Jurkat, Clone E6-1 (cell line): ENCODE measurements at places on chromosomes 1 and 21.

- DNase-seq = no peak
Measured at GRCh38 chr1:38210895-38211177, 164.2 kb upstream of the POU3F1 start.

DNA sequence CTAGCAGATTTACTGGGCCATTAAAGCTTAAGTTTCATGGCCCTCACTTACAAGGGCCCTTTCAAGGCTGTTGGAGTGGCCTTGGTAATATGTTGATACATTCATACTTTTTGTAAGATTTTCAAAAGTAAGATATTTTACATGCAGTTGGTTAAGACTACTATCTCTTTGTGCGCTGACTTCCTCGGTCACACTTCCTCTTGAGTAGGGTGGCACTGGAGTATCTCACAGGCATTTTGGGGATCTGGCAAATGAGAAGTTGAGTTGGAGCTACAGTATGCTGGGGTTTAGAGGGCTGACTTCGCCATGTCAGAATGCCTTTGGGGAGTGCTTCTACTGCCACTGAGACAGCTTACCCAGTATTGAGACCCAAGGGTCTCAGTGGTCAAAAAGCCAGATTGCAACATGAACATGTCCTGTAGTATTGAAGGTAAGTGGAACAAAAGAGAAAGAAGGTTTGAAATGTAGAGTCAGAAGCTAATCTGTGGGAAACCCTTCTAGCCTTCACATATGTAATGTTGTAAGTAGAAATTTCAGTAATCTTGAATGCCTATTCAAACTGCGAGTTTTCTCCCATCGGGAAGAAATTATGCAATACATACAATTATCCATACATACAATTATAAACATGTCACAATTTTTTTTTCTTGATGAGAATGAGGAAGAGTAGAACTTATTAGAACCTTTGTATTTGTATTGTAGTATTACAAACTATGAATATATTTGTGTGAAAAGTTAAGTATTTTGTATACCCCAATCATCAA is 32.3 kb upstream of the RALGPS2 start:
- no peak for DNase-seq

- no peak for DNase-seq
Measured at GRCh38 chr1:87182611-87183010, 146.1 kb upstream of the LMO4 start.

DNA sequence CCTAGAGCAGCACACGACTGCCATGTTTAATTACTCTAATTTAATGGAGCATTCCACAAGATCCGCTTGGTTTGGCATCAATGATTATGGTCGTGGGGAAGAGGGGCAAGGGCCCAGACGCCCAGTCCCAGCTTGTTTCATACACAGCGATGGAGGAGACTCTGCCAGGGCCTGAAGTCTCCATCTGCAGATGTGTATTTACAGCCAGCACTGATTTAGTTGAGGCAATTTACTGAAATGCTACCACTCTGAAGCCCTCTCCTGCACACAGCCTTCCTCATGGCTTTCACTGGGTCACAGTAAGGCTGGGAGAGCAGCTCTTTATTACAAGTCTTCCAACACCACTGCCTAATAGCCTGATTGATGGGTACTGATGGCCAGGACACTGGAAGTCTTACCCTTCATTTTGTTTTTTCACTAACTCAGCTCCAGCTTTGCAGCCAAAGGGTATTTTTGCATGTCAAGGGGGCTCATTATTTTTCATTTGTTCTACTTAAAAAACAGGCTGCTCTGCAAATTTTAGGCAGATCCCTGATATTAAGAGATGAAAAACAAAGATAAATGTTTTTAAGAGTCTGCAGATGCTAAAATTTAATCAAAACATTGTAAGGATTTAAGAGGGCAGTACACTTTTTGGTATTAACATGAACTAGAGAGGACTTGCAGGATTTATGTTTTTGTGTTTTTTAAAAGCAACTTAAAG is 236.3 kb downstream of the SIPA1L2 start:
- no peak for DNase-seq

DNA sequence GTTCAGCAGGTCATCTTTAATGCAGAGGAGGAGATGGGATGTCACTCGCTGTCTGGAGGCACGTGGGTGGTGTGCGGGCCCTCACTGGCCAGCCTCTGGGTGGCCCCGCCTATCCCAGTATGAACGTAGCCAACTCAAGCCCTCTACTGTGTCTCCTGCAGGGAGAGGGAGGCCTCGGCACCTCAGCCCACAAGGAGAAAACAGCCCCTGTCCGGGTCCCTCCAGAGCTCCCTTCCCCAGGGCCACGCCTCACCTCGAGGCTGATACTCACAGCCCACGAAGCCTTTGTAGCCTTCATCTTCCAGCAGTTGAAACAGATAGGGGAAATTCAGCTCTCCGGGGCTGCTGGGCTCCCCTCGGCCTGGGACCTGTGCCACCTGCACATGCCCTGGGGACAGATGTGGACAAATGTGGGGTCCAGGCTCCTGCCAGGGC is 2.6 kb downstream of the HYI start:
- DNase-seq = no peak

GRCh38 chr21:44427241-44428120 is 27.8 kb upstream of the LRRC3 start:
- DNase-seq = no peak

GRCh38 chr1:45009956-45010854 is 919 bp downstream of the HECTD3 start:
- no peak for DNase-seq

DNA sequence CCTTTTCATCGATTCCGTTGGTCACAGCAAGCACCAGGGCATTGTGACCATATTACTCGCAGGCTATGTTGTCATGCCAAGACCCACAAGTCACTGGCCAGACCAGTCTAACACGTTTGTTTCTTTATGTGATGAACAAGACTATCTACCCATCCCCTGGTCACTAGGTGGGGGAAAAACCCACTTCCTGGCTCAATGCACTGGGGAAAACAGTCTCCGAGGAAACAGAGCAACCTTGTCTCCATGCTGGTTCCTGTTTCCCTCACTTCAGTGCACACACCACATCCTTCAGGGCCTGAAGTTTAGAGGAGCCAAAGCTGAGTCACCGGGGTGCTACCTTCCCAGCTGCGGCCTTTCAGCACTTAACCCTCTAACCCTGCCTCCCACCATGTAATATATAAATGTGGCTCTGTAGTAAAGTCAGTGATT is 20.9 kb downstream of the ERICH3 start:
- peak; percentile 51 for DNase-seq

GRCh38 chr1:228754646-228755268 is 19.5 kb downstream of the RHOU start:
- no peak for DNase-seq

GRCh38 chr1:8317647-8318381 is at the start of gene SLC45A1:
Gene SLC45A1, plus strand, starts transcription at chr1:8318114. Its CDS starts 6,216 bp downstream, at chr1:8324330.
- peak; percentile 9 for DNase-seq

GRCh38 chr1:187045371-187045770 is 216.6 kb downstream of the PLA2G4A start:
- DNase-seq = no peak

DNA sequence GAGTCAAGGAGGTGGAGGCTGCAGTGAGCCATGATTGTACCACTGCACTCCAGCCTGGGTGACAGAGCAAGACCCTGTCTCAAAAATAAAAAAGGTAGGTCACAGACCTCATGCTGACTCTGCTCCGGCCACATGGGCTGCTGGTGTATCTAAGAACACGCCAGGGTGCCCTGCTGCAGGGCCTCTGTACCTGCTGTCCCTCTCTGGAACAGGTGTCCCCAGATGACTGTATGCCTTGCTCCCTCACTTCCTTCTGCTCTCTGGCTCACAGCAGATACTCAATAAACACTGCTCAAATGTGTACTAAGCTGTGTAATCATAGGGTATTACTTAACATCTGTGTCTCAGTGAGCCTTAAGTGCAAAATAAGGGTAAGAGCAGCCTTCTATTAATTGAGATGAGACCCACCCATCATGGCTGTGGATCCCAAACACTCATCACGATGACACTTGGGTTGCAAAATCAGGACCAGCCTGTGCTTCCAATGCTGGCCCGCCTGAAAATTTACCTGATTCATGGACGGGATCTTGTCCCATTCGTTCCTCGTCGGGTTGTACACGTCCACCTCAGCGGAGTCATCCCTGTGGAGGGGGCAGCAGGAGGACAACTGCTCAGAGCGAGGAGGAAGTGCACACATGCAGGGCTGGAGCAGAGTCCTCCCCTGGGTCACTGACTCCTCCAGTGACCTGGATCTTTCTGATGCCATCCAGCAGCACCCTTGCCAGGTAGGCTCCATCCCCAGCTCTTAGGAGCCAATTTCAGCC is 7.5 kb downstream of the KLHL21 start:
- DNase-seq = no peak

DNA sequence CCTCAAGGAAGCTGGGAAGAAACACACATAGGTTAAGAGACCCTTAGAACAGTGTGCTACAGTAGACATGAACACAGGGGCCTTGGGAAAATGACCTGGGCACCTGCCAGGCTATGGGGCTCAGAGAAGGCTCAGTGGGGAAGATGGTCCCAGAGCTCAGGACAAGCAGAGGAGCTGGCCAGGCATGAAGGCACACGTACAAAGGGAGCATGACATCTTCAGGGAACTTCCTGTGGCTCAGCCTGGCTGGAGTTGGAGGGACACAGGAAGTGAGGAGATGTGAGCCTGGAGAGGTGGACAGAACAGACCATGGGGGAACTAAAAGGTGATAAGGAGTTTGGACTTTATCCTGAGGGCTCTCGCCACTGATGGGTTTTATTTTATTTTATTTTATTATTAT is 3.8 kb upstream of the SLC50A1 start:
- DNase-seq = no peak

DNA sequence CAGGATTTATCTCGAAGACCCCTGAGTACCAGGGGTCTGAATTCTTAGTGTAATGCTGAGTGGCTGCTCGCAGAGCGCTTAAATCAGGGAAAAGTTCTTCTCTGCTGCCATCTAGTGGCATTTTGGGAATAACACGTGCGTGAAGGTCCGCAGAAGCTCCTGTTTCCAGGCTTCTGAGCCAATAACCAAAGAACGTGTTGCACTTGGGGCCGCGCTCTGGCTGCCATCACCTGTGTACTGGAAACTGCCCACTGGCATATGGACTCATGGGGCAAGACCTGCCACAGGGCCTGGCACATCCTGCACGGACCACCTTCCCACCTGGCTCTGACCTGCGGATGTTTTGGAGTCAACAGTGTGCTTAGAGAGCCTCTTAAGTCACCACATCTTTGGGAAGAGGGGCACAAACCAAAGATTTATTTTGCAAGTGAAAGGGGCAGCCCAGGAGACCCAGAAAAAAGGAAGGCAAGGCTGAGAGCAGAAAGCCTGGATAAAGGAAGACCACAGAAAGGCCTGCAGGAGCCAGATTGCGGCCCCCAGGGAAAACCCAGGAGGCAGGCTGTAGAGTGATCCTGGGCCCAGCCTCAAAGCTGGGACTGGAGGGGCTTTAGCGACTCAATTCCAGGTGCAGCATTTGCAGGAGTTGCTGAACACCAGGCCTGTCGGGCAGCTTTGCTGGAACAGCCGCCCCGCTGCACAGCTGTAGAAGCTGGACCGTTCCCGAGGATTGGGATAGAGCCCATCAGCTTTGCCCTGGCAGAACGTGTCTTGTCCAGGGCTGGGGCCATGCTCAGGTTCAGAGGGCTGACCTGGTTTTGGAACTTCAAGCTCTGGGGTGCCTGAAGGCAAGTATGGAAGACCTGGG is 13.0 kb downstream of the CHIT1 start:
- peak; percentile 81 for DNase-seq

DNA sequence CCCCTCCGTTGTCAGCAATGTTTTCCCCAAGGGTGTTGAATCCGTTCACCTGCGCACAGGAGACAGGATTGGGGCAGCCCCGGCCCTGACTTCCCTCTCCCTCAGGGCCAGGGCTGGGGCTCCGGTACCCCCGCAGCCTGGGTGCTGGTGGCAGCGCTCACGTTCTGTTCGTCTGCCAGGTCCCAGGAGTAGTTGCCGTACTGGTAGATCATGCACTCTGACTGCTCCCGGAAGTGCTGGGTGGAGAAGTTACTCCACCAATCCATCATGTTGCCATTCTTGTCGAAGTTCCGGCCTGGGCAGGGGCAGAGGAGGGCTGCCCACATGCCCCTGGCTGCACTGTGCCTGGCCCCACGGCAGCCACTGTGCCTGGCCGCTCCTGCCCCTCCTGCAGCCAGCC is 6.1 kb downstream of the PRXL2B start:
- no peak for DNase-seq

DNA sequence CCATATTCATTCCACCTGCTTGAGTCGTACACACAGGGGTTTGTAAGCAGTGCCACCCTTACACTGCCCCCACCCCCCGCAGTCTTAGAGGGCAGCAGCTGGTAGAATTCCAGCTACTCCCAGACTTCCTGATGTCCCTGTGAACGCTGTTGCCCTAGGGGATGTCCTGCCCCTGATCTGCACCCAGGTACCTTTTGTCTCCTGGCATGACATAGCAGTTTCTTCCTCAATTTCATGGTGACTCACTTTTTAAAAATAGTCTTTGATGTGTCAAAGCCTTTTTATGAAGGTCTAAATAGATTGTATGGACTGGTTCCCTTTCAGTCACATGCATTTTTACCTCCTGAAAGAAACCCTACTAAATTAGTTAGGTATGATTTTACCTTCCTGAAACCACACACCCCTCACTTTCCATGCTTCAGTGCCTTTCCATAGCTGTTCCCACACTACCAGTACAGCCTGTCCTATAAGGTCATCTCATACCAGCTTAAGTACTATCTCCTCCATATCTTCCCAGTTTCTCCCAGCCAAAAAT is 76.4 kb downstream of the ST3GAL3 start:
- DNase-seq = no peak

GRCh38 chr1:100995198-100995988 is 30.2 kb downstream of the DPH5 start:
- DNase-seq = no peak

- no peak for DNase-seq
Measured at GRCh38 chr1:93680420-93681100, 1.1 kb downstream of the BCAR3 start.

DNA sequence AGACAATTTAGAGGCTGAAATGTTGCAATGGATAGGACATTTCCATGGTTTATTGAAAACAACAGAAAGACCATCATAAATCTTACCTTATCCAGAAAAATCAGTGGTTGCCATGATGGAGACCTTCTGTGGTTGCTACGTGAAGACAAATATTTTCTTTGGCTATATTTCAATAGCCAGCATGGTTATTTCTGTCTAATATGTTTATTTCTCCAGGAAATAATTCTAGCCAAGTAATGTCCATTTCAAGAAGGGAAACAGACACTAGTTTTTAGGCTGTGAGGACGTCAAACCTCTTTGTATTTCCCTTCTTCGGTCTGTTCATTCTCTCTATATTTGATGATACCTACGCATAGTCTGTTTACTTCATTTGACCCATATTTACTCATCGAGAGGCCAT is 49.2 kb upstream of the NFASC start:
- DNase-seq = no peak

DNA sequence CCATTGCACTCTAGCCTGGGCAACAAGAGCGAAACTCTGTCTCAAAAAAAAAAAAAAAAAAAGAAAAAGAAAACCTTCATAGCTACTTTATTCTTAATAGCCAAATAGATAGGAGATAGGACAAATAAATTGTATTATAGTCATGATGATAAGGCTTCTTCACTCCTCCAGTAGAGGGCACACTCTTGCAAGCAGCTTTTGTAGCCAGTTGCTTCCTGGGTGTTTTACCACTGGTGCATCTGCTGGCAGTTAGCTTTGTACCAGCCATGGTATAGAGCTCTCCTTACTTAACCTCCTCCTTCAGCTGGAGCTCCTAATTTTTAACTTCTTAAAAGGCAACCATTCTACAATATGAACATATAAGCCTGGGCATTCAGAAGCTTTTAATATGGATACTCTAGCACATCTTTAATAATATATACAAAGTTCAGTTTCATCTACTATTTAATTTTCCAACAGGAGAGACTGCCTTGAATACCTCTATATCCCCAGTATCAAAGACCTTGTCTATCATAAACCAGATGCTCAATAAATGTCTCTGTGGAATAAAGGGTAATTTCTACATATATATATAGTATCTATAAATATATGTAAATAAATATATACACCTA is 35.8 kb downstream of the EVI5 start:
- DNase-seq = peak; percentile 63
